ENCODE measurements at places on chromosomes 7 and 10.
A peak's percentile ranks its signal among the peaks of the same experiment; 100 is the strongest.

- H3K27me3 ChIP-seq = peaks cover 6% of the 10 kb centered on the region
- DNase-seq = no peak
- no peaks in the 10 kb centered on the region for H3K36me3 ChIP-seq
- no peaks in the 10 kb centered on the region for H3K4me1 ChIP-seq
- no peak overlapping the region for H3K27ac ChIP-seq
These were observed 66.4 kb upstream of the GDF10 start for GRCh38 chr10:47233631-47234030.

GRCh38 chr7:149497467-149498261 lies at the start of gene ZNF746:
TSS of gene ZNF746 (minus strand) at chr7:149497809. CDS start at chr7:149497536, 273 bp downstream.
- peaks cover 21% of the 10 kb centered on the region for H3K4me1 ChIP-seq
- peaks cover 32% of the 10 kb centered on the region for H3K27me3 ChIP-seq
- peak within 1 kb of the TSS; percentile 97 for H3K27ac ChIP-seq
- peaks cover 12% of the 10 kb centered on the region for H3K36me3 ChIP-seq
- H3K4me3 ChIP-seq = peak within 1 kb of the TSS; percentile 96

- peaks cover 51% of the 10 kb centered on the region for H3K36me3 ChIP-seq
- H3K27me3 ChIP-seq = no peaks in the 10 kb centered on the region
- H3K4me1 ChIP-seq = peaks cover 4% of the 10 kb centered on the region
- no peak overlapping the region for H3K27ac ChIP-seq
These were observed 14.3 kb downstream of the PCBD1 start for GRCh38 chr10:70874061-70874460.

GRCh38 chr10:76440426-76440825 lies 1009.0 kb downstream of the LRMDA start:
- peaks cover 2% of the 10 kb centered on the region for H3K27me3 ChIP-seq
- H3K36me3 ChIP-seq = no peaks in the 10 kb centered on the region
- peaks cover 13% of the 10 kb centered on the region for H3K4me1 ChIP-seq
- H3K4me3 ChIP-seq = no peak overlapping the region
- DNase-seq = no peak

GRCh38 chr7:81606078-81606863 lies 163.6 kb downstream of the HGF start:
- H3K27me3 ChIP-seq = no peaks in the 10 kb centered on the region
- no peak overlapping the region for H3K27ac ChIP-seq
- no peak overlapping the region for H3K4me3 ChIP-seq
- DNase-seq = no peak
- H3K4me1 ChIP-seq = no peaks in the 10 kb centered on the region
- H3K36me3 ChIP-seq = no peaks in the 10 kb centered on the region

DNA sequence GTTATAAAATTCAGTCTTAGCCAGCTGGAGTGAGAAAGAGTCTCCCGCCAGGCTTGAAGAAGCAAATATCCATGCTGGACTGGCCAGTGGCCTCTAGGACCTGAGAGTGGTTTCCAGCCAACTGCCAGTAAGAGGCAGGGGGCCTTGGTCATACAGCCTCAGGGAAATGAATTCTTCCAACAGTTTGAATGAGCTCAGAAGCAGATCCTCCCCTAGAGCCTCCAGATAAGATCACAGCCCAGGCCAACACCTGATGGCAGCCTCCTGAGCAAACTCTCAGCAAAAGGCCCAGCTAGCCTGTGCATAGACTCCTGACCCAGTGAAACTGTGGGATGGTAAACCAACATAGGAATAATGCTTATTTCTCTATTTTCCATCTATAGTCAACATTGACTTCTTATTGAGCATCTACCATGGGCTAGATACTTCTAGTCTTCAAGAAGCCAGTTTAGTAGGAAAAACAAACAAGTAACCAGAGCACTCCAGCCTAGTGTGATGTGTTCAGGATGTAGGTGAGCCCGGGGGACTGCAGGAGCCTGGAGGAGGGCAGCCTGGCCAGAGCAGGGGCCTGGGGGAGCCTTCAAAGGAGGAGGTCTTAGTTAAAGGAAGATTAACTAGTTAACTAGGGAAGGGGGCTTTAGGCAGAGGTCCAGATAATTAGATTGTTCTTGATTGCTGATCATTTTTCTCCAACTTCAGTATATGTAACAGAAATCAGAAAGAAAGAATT lies 115.4 kb upstream of the ADO start:
- DNase-seq = no peak
- H3K27ac ChIP-seq = no peak overlapping the region
- no peak overlapping the region for H3K4me3 ChIP-seq
- no peaks in the 10 kb centered on the region for H3K36me3 ChIP-seq
- peaks cover 16% of the 10 kb centered on the region for H3K4me1 ChIP-seq
- peaks cover 4% of the 10 kb centered on the region for H3K27me3 ChIP-seq

DNA sequence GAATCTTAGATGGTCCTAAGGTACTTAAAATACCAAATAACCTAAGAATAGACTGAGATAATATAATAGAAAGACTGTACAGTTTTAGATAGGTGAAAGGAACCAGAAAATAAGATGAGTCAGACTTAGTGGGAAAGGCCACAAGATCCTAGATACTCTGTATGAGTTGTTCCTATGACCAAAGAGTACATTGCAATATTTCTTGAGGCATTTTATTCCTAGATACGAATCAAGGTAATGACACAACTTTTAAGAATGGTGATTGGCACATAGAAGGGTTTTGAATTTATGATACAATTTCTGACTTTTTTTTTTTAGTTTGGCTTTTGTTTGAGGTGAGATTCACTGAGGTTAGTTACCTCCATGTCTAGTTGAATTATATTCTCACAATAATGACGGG lies 30.2 kb downstream of the MGAM start:
- no peak overlapping the region for H3K27ac ChIP-seq
- H3K27me3 ChIP-seq = peaks cover 2% of the 10 kb centered on the region
- no peaks in the 10 kb centered on the region for H3K36me3 ChIP-seq
- H3K4me1 ChIP-seq = peaks cover 4% of the 10 kb centered on the region
- no peak overlapping the region for H3K4me3 ChIP-seq

- H3K4me1 ChIP-seq = no peaks in the 10 kb centered on the region
- no peak overlapping the region for H3K27ac ChIP-seq
- H3K27me3 ChIP-seq = no peaks in the 10 kb centered on the region
- no peak overlapping the region for H3K4me3 ChIP-seq
- DNase-seq = no peak
These were observed 101.2 kb downstream of the RGS10 start for GRCh38 chr10:119441151-119441821.

- DNase-seq = no peak
- no peaks in the 10 kb centered on the region for H3K27me3 ChIP-seq
- peaks cover 10% of the 10 kb centered on the region for H3K4me1 ChIP-seq
- H3K4me3 ChIP-seq = no peak overlapping the region
- H3K27ac ChIP-seq = no peak overlapping the region
These were observed 31.2 kb downstream of the ST7 start for GRCh38 chr7:116984511-116984910.

DNA sequence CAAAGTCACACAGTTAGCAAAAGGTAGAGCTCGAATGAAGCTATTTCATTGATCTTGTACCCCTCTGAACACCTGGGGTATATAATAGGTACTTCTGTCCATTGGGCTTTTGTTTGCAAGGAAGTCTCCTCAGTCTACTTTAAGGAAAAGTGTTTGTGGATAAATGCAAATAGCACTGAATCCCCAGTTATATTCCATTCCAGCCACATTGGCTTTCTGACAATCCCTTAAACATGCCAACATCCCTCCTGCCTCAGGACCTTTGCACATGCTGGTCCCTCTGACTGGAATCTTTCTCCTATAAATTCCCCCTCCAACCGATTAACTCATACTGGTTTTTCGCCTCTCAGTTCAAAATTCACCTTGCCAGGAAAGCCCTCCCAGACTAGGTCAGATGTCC lies 17.1 kb downstream of the DUSP5 start:
- no peak for DNase-seq
- no peaks in the 10 kb centered on the region for H3K4me1 ChIP-seq
- peaks cover 3% of the 10 kb centered on the region for H3K27me3 ChIP-seq
- H3K36me3 ChIP-seq = peaks cover 3% of the 10 kb centered on the region
- H3K4me3 ChIP-seq = no peak overlapping the region

DNA sequence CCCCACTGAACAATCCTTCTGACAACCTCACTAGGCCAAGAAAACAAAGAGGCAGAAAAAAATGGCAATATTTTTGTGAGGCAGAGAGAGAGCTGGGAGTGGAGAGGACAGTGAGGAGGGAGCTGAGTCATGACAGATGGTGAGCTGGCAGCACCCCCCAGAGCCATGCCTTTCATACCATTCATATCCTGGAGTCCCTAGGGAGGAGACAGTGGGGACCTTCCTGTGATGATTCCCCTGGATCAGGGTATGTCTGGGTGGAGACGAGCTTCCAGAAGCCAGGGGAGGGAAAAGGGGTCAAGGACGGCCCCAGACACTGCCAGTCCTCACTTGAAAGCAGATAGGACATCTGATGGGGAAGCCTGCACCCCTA lies 160.5 kb downstream of the ADAM12 start:
- H3K4me3 ChIP-seq = no peak overlapping the region
- no peak overlapping the region for H3K27ac ChIP-seq
- no peak for DNase-seq
- peaks cover 10% of the 10 kb centered on the region for H3K4me1 ChIP-seq
- peaks cover 23% of the 10 kb centered on the region for H3K27me3 ChIP-seq

GRCh38 chr10:6148251-6148701 lies 54.5 kb upstream of the PFKFB3 start:
- no peak overlapping the region for H3K27ac ChIP-seq
- peaks cover 2% of the 10 kb centered on the region for H3K36me3 ChIP-seq
- H3K4me1 ChIP-seq = peaks cover 24% of the 10 kb centered on the region
- H3K27me3 ChIP-seq = peaks cover 4% of the 10 kb centered on the region
- no peak overlapping the region for H3K4me3 ChIP-seq

DNA sequence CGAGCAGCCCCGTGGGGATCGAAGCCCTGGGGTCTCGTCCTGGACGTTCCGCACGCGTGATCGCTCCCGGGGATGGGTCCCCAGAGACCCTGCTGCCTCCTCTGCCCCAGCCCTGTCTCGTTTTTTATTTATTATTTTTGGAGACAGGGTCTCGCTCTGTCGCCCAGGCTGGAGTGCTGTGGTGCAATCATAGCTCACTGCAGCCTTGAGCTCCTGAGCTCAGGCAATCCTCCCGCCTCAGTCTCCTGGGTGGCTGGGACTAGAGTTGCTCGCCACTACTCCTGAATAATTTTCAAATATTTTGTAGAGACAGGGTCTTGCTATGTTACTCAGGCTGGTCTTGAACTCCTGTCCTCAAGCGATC lies 319 bp upstream of the STX1A start:
- H3K27ac ChIP-seq = no peak overlapping the region
- H3K27me3 ChIP-seq = peaks cover 4% of the 10 kb centered on the region
- no peak for DNase-seq
- H3K36me3 ChIP-seq = no peaks in the 10 kb centered on the region
- peaks cover 23% of the 10 kb centered on the region for H3K4me1 ChIP-seq
- H3K4me3 ChIP-seq = peak overlapping the region; percentile 72

DNA sequence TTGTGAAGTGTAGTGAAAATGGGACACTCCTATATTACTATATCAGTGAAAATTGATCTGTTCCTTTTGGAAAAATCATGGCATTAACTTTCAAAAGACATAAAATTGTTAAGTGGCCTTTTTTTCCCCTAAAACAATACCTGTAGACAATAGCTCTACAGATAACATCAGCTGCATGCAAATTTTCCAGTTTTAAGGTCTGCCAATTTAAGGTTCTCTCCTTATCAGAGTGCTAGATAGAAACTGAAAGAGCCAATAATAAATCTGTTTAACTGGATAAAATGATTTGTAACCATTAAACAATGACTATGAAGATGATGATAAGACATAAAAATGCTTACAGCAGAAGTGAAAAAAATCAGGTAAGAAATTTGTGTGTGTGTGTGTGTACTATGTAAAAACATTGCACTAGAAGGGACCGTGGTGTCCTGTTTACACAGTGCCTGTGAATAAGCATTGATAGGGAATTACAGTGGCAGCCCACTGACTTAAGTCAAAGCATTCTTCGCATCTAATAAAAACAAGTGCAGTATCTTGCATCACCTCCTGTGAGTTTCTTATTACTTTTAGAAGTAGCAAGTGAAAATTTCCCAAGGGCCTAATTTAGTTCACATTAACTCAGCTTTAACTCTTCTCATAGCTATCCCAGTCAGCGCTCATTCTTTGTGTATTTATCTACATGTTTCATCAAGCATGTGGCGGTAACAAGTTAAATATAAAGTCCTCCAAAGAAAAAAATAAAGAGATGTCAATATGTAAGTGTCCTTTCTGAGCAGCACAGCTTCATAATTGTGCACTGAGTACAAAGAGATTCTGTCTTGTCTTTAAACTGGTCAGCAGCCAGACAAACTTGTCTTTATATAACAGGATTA lies 261.9 kb downstream of the ARL4A start:
- H3K4me1 ChIP-seq = peaks cover 23% of the 10 kb centered on the region
- DNase-seq = no peak
- no peaks in the 10 kb centered on the region for H3K27me3 ChIP-seq

DNA sequence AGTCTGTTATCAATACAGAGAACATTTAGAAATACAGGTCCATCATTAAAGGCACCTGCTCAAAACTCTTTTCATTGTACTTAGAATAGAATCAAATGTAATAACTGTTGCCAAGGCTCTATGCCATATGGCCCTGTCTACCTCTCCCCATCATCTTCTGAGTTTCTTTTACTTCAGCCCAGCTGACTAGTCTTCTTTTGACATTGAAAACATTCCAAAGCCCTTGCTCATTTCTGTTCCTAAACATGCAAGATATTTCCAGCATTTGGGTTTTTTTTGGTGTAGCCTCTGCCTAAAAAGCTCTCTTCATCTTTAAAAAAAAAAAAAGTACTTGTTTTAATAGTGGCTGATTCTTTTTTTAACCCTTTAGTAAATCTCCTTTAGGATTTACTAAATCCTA lies 165.5 kb upstream of the SMIM30 start:
- no peaks in the 10 kb centered on the region for H3K36me3 ChIP-seq
- H3K4me1 ChIP-seq = peaks cover 38% of the 10 kb centered on the region
- H3K27me3 ChIP-seq = no peaks in the 10 kb centered on the region
- no peak overlapping the region for H3K27ac ChIP-seq

GRCh38 chr7:71384094-71384493 lies 252.2 kb downstream of the GALNT17 start:
- no peak overlapping the region for H3K4me3 ChIP-seq
- DNase-seq = no peak
- H3K27ac ChIP-seq = no peak overlapping the region
- no peaks in the 10 kb centered on the region for H3K4me1 ChIP-seq

- H3K27me3 ChIP-seq = peaks cover 12% of the 10 kb centered on the region
- H3K4me3 ChIP-seq = peak within 1 kb of the TSS; percentile 97
- H3K27ac ChIP-seq = peak within 1 kb of the TSS; percentile 98
- peaks cover 33% of the 10 kb centered on the region for H3K4me1 ChIP-seq
- peaks cover 8% of the 10 kb centered on the region for H3K36me3 ChIP-seq
These were observed at the start of gene PLXDC2 for GRCh38 chr10:19816411-19817230. TSS of gene PLXDC2 (plus strand) at chr10:19816432.

All from mesothelial cell of epicardium (in vitro differentiated cells).